ENCODE measurements at places on chromosomes 12 and 14.

GRCh38 chr14:89960914-89961313 lies 5.2 kb downstream of the TDP1 start:
- no peak for DNase-seq

DNA sequence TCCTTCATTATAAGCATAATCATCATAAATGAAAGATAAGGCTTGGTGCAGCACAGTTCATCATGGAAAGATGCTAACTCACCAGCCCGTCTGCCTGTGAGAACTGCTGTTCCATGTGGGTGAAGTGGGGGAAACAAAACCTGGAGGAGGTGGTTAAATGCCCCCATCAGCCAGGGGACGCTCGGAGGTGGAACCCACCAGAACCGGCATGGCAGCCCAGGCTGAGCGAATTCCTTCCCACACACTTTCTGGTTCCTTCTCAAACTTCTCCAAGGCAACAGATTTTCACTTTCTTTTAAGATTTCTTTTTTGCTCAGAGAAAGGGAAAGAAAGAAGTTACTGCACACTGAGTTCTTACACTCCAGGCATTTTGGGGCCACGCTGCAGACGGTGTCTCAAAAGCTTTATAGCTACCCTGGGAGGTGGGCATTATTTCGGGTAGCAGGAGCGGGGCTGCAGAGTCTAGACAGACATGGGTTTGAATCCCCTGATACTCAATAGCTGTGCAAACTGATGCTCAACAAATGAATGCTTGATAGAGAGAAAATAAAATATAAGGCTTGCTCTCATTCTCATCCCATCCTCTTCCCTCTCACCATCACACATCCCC lies 190.7 kb downstream of the BCL11B start:
- no peak for DNase-seq

DNA sequence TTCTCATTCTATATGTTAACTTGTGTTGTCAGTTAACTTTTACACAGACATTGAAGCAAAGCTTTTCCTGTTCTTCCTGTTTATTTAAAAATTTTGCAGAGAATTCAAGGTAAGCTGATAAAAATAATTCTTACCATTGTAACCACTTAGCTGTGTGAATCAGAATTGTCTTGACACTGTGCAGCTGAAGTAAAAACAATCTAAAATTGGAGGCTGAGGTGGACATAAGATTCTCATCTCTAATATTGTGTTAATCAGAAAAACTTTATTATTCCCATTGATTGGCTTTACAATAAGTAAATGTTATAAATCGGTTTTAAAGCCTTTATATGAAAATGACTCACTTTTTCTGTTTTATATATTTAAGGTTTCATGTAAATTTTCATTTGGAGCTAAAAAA lies 240.3 kb upstream of the PLEKHG7 start:
- DNase-seq, result no peak

GRCh38 chr12:6234906-6235305 lies 34.7 kb downstream of the CD9 start:
- no peak for DNase-seq

DNA sequence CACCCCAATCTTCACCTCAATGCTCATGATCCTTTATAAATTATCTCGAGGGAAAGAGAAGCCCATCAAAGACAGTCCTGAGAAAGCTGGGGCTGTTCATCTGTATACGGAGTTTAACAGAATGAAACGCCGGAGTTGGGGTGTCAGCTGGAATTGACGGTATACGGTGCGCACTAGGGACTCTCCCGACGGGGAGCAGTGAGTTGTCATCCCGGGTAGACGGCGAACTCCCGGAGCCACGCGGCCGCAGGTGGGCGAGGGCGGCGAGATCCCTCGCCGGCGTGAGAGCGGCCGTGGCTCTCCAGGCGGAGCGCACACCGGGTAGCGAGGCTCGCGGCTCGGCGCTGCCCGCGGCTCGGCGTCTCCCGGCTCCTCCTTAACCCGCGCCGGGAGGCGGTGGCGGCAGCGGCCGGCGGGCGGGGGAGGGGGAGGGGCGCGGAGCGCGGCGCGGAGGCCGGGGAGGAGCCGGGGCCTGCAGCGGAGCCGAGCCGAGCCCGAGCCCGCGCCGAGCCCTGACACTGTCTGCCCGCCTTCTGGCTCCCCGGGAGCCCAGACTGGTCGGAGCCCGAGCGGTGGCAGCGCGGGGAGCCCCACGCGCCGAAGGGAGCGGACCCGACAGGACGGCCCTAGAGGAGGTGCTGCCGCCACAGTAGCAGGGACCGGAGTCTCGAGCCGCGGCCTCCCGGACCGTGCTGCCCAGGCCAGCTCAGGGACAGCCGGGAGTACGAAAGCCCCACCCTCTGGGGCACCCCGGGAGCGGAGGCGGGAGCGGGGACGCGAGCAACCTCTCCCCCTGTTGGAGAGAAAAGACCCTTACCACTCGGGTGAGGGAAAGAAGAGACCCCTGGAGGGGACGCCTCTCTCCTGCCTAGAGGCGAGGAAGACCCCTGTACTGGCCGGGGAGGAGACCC lies at the start of gene FOXJ2:
FOXJ2 (plus strand) TSS at position 475 of the 911 bp plus-strand sequence. CDS start 7,117 bp downstream, outside the sequence.
- peak; percentile 77 for DNase-seq

GRCh38 chr14:56002342-56002741 lies 115.9 kb upstream of the PELI2 start:
- no peak for DNase-seq

- no peak for DNase-seq
Observed at GRCh38 chr14:105682956-105683570, 156.7 kb downstream of the TMEM121 start.

DNA sequence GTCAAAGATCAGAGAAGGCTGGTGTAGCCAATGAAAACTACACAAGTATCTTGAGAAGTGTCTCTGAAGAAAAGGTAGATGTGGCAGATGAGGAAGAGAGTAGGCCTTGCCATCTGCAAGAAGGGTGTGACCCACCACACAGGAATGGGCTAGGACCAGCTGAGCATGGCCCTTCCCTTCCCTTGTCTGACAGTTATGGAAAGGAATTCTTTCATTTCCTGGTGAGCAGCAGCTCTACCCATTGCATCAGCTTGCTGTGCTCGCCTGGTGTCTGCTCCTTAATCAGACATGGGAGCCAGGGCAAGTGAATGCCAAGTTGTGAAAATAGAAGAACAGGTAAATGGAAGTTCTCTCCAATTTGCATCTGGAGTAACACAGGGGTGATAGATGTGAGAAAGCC lies 145.2 kb upstream of the KRR1 start:
- no peak for DNase-seq

DNA sequence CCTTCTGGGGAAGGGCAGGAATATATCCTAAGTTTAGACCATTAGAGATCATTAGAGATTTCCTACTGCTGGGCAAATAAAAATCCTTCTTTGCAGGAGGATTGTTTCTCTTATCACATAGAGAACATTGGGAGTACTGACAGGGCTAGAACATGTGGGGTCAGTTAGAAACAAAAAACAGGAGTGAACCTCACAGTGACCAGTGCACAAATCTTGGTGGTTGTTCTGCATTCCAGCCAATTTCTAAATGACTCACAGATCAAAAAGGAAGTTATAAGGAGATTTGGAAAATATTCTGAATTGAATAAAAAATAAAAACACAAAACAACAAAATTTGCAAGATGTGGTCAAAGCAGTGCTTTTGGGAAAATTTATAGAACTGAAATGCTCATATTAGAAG lies 118.8 kb downstream of the LLPH start:
- DNase-seq, result no peak

GRCh38 chr12:23830210-23830609 lies 119.3 kb downstream of the SOX5 start:
- no peak for DNase-seq

DNA sequence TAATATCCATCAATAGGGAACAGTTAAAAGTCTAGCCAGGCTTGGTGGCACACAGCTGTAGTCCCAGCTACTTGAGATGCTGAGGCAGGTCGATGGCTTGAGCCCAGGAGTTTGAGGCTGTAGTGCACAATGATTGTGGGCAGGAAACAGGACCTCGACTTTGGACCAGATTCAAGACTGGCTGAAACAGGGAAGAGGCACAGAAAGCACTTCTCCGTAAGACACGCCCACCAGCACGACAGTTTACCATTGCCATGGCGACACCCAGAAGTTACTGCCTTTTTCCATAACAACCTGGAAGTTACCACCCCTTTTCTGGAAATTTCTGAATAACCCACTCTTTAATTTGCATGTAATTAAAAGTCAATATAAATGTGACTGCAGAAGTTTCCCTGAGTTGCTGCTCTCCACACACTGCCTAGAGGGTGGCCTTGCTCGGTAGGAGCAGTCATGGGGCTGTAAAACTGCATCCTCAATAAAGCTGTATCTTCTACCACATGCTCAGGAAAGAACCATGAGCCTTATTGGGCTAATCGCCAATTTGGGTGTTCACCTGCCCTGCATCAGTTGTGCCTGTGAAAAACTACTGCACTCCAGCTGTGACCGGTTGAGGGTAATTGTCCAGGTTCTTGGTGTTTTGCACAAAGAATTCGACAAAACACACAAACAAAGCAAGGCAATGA lies 4.6 kb upstream of the LRRC23 start:
- no peak for DNase-seq

DNA sequence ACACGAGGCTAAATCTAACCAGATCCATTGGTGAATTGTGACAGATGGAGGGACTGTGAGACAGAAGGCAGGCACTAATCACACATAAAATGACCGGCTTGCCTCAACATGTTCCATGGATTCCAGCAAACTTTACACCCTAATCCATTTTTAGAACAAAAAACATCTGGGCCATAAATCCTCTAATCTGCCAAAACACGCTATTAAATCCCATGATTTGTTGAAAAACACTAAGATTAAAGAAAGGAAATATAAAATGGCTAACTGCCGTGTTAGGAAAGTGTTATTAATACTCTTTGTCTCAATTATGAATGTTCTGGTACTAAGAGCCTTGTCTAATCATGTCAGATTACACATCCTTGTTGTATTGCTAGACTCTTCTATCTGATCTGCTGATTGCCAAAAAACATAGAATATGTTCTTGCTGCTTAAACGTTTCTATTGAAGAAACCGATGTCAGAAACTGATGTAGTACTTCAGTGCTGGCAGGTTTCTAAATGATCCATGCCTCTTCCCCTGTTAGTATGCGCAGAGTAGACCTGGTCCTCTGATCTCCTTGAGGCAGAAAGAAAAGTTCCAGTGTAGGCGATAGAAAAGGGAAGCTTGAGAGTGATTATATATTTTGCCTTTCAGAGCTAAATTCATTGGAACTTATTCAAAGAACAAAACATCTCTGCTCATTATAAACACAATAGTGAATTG lies 384.9 kb downstream of the SOX5 start:
- no peak for DNase-seq

GRCh38 chr14:27845241-27845850 lies 921.2 kb upstream of the FOXG1 start:
- no peak for DNase-seq

DNA sequence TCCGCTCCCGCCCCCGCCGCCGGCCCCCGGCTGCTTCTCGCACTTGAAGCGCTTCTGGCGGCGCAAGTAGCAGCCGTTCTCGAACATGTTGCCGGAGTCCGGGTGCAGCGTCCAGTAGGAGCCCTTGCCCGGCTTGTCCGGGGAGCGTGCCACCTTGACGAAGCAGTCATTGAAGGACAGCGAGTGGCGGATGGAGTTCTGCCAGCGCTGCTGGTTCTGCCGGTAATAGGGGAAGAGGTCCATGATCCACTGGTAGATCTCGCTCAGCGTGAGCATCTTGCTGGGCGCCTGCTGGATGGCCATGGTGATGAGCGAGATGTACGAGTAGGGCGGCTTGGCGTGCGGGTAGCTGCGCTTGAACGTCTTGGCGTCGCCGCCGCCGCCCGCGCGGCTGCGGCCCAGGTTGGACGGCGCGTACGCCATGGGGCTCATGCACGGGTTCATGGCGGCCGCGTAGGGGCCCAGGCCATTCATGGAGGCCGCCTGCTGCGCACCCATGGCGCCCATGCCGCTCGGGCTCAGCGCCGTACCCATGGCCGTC lies 3.0 kb downstream of the FOXA1 start:
- DNase-seq, result no peak

DNA sequence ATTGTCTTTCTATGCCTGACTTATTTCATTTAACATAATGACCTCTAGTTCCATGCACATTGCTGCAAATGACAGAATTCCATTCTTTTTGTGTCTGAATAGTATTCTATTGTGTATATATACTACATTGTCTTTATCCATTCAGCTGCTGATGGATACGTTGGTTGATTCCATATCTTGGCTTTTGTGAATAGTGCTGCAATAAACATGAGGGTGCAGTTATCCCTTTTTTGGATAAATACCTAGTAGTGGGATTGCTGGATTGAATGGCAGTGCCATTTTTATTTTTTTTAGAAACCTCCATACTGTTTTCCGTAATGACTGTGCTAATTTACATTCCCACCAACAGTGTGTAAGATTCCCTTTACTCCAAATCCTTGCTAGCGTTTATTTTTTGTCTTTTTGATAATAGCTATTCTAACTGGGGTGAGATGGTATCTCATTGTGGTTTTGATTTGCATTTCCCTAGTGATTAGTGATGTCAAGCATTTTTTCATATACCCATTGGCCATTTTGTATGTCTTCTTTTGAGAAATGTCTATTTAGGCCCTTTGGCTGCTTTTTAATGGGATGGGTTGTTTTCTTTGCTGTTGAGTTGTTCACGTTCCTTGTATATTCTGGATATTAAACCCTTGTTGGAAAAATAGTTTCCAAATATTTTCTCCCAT lies 2.3 kb downstream of the OAS2 start:
- no peak for DNase-seq

- no peak for DNase-seq
Observed at GRCh38 chr14:92633724-92634123, 114.7 kb downstream of the LGMN start.

DNA sequence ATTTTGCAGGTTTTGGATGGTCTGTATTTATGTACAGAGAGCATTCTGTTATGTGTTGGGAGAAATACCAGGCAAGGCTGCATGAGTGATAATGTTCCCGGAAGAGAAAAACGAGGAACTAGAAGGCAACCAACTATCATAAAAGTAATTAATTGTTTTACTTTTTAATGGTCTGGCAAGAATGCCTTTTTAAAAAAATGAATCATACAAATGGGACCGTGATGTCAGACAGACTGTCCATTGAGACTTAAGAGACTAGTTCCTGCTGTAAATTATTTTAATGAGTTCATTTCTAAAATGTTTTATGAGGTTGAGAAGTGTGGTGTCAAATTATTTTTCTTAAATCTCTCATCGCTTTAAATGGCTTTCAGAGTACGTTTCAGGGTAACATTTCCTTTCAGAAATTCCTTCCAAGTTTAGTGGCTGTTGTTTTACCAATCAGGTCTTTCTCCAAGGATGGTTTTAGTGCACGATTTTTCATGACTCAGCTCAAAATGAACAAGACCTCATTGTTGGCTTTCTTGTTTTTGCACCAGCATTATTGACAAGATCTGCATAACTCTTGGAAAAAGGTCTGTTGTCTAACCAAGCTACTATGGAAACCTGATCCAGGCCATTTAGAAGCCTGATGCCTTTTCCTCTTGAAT lies 86.1 kb upstream of the ARHGAP5 start:
- no peak for DNase-seq

GRCh38 chr12:96359328-96359727 lies 40.9 kb downstream of the CDK17 start:
- no peak for DNase-seq

GRCh38 chr12:47293406-47293805 lies 213.6 kb upstream of the AMIGO2 start:
- DNase-seq, result no peak

- DNase-seq, result no peak
Observed at GRCh38 chr14:95255013-95255412, 64.7 kb downstream of the CLMN start.

Measured in stimulated activated CD8-positive, alpha-beta memory T cell treated with anti-CD3 and anti-CD28 coated beads, Interleukin-12 subunit alpha, Interleukin-12 subunit beta, amount 100 ng/mL, for 4 hours (primary cell).